ENCODE measurements at places on chromosomes 1 and 21.

GRCh38 chr1:202873026-202873425, 15.9 kb downstream of the RABIF start:
- no peak for DNase-seq

DNA sequence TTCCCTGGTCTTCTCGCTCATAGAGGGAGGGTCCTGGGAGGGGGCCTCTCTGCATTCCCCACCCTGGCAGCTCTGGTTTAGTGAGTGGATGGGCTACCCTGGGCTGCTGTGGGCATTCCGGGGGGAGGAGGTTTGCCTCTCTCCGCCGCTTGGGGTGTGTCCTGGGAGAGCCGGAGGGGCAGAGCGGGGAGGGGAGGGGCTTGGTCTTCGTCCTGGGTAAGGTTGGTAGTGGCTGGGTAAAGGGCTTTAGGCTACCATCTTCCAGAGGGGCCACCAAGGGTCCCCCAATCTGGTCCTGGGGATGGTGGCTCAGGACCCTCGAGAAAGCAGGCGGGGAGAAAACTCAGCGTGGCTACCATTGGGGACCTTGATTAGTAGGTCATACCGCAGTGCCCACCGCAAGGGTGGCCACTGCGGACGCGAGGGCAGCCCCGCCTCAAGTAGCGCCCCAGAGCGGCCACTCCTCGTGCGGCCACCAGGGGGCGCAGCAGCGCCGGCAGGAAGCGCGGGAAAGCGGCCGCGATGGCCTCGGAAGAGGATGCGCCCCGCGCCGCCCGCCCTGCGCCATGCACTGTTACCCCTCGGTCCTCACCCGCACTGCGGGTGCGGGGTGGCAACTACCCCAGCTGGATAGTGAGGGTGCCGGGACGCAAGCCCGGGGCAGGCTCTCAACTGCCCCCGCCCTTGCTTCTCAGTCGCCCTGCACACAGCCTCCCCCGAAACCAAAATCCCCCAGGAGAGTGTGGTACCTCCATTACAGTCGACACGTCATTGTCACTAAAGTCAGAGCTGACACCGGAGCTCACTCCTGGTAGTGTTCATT, 44.1 kb upstream of the SLC25A33 start:
- DNase-seq = peak; percentile 66

DNA sequence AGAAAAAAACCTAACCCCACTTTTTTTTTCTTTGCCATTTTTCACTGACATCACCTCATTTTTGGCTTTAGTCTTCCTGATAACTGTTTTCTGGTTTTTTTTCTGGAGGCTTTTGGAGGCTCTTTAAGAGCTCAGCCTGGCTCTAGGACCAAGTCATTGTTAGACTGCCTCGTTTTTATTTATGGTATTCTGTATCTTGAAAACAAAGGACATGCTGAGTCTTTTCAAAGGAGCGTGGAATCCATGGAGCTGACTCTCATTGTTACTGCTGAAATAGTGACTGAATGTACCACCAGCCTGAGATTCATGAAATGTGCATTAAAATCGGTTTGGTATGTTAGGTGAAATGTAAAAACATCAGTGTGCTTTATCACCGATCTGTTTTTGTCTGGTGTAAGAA, 28.0 kb downstream of the RASAL2 start:
- DNase-seq = no peak

- no peak for DNase-seq
Observed at GRCh38 chr1:110877776-110878175, 4.8 kb downstream of the CD53 start.

GRCh38 chr1:52192436-52192835, 50.5 kb downstream of the ZFYVE9 start:
- DNase-seq = no peak

GRCh38 chr1:161119092-161119903, 1.4 kb downstream of the NIT1 start:
- peak; percentile 78 for DNase-seq

GRCh38 chr1:201465698-201466290, 3.2 kb downstream of the PHLDA3 start:
- DNase-seq = no peak

- no peak for DNase-seq
Observed at GRCh38 chr1:5385096-5385799, 607.0 kb downstream of the NPHP4 start.

DNA sequence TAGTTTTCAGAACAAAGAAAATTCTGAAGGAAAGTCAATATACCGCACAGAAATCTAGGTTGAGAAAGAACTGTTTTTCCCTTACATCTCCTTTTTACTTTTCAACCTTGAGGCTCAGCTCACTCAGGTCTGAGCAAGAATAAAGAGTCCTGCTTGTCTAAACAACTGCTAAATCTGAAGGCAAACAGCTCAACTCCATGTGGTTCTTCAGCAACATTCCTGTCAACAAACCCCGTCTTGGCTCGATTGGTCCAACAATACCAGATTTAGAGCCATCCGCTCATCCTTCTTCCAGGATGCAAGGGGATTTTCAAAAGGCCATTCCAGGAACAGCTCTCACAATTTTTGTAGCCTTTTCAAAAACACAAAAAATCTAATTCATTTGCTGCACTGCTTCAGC, 119.8 kb downstream of the HLCS start:
- no peak for DNase-seq

GRCh38 chr1:68307378-68307787, 75.1 kb upstream of the WLS start:
- no peak for DNase-seq

GRCh38 chr1:185701650-185702049, 32.5 kb upstream of the HMCN1 start:
- DNase-seq = no peak

DNA sequence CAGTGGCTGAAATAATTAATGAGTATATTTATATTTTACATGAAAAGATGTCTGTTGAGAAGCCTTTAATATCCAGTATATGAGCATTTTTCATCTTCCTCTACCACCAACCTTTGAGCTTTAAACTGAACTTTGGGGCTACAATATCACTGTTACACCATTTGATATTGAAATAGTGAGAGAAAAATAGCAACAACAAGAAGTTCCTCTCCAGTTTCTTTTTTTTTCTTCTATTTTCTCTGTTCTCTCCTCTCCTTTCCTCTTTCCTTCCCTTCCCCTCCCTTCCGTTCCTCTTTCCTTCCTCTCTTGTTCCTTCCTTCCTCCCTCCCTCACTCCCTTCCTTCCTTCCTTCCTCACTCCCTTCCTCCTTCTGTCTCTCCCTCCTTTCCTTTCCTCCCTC, 1591.4 kb downstream of the PLA2G4A start:
- no peak for DNase-seq

GRCh38 chr21:14691914-14692313, 145.8 kb upstream of the SAMSN1 start:
- DNase-seq = no peak

GRCh38 chr1:223500560-223501425, 107.6 kb downstream of the CCDC185 start:
- peak; percentile 42 for DNase-seq

DNA sequence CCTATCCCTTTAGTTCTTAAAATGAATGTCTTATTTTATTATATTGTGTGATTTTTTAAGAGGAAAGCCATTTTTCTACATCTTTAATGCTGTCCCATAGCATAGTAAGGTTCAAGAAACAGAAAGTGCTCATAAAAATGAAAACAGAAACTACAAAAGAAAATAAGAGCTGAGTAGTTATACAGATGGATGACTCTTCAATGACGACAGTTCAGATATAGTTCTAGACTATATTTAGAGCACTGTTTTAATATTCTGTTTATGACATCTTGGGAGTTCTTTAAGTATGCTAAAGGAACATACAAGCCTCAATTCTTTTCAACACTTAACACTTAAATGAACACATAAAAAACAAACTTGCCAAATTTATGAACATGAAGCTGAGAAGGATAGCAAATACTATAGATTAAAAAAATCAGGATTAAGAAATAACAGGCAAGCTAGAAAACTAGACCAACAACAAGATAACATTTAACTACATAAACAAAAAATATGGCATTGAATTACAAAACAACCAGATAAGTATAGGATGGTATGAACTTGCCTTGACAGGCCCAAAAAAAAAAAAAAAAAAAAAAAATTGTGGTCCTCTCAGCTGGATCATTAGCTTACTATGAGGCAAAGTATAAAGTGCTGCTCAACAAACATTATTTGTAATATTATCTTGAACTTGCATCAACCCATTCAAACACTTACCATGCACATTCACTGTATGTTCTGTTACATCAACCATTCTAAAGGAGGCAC, 87.9 kb downstream of the ZZZ3 start:
- no peak for DNase-seq

GRCh38 chr1:92705446-92705845, 79.5 kb downstream of the EVI5 start:
- DNase-seq = no peak

All from activated CD4-positive, alpha-beta T cell treated with anti-CD3 and anti-CD28 coated beads, Interleukin-2, amount 50 U/mL, for 48 hours (primary cell).